ENCODE measurements at places on chromosomes 6 and 20. TPM values are rescaled to one million over a fixed set of nuclear protein-coding genes. Genes with fewer than 3 reads are reported as not detected.
A peak's percentile ranks its signal among the peaks of the same experiment; 100 is the strongest.

- no peak for DNase-seq
Observed at GRCh38 chr6:10453596-10453995, 38.7 kb upstream of the TFAP2A start.

DNA sequence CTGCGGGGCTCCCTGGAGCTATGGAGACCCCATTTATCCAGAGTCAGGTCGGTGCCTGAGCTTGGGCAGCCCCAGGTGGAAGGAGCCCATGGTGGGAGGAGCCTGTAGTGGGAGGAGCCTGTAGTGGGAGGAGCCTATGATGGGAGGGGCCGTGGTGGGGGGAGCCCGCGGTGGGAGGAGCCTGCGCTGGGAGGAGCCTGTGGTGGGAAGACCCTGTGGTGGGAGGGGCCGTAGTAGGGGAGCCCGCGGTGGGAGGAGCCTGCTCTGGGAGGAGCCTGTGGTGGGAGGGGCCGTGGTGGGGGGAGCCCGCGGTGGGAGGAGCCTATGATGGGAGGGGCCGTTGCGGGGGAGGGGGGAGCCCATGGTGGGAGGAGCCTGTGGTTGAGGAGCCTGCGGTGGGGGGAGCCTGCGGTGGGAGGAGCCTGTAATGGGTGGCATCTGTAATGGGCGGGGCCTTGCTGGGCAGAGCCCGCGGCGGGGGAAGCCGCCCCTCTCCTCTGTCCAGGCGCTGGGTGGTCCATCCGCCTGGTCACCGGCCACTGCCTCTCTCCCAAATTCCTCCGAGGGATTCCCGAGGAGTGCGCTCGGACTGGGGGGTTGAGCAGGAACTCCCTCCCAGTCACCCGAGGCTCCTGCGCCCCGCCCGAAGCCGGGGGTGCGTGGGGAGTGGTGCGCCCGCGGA is 567 bp upstream of the FNDC11 start:
- DNase-seq = peak; percentile 85

ID4 gene
- 0.10 TPM for total RNA-seq

DNA sequence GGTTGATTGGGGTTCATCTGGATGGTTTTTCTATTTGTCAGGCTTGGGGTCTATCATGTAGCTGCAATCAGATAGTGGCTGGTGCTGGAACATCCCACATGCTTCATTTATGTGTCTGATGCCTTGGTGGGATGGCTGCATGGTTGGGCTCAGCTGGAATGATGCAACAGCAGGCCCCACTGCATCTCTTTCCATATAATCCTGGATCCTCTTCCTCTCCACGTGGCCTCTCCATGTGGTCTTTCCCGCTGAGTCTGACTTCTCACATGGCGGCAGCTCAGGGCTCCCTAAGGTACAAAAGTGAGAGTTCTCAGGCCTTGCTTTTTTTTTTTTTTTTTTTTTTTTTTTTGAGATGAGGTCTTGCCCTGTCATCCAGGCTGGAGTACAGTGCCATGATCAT is 65.0 kb upstream of the SUPT3H start:
- no peak for DNase-seq

SLC35A1 gene
- total RNA-seq = 29.1 TPM

DNA sequence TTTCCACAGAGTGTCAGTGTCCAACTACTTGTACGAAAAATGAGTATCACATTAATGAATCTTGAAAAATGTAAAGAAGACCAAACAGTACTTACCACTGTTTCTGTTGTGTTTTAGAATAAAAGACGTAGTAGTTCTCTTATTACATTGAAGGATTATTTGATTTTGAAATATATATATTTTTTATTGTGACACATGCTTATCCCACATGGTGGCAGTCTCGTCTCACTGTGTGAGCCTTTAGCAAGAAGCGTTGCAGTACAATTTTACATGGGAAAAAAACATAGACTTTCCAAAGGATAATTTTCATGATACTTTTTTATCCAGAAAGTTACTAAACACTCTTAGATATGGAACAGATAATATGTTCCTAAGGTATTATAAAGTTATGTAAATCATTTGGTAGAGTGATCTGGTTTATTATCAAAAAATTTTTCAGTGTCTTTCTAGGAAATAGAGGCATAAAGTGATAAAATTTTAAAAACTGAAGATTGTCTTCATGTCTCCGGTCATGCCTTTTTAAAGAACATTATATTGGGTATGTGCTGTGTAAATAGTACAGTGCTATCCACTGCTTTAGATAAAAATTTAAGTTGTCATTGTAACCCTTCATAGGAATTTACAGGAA is 117.5 kb upstream of the SAMD5 start:
- DNase-seq = peak; percentile 21

GRCh38 chr6:124671324-124671723 is 290.9 kb upstream of the RNF217 start:
- no peak for DNase-seq
